Astrocyte of the cerebellum (primary cell): ENCODE measurements at places on chromosomes 11 and 22.

DNA sequence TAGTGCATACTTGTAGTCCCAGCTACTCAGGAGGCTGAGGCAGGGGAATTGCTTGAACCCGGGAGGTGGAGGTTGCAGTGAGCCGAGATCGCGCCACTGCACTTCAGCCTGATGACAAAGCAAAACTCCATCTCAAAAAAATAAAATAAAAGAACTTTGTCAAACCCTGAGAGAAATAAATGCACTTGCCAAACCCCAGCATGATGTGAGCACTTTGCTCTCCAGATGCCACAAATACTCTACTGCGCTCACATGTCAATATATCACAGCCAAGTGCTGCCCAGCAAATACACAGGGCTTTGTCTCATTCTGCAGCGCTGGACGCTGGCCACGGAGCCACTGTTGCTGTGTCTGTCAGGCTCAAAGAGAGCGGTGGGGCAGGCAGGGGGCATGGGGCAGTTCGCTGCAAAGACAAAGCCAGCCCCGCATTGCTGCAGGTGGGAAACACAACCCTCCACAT, 45.1 kb downstream of the AHNAK start:
- peak; percentile 54 for DNase-seq

DNA sequence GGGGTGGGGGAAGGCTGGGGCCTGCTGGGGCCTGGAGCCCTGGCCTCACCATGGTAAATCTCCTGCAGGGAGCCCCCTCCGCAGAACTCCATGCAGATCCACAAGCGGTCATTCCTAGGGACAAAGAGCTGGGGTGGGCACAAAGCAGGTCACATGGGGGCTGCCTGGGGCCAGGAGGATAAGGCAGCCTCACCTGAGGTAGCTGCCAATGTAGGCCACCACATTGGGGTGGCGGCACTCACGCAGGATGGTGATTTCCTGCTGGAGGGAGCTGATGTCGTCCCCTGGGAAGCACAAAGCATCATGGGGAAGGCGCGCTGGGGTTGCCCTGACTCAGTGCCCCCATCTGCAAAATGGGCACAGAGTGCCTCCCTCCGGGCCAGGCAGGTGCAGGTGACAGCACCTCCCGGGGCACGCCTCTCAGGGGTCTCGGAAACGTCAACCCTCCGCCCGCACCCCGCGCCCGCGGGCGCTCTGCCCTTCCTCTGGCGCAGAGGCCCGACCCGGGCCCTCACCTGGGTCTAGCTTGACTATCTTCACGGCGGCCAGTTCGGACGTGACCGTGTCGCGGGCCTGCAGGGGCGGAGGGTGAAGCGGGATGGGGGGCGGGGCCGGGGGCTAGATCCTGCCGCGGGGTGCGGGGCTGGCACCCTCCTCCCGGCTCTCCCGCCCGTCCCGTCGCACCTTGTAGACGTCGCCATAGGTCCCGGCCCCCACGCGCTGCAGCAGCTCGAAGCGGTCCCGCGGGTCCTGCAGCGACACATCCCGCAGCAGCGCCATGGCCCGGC, 450 bp downstream of the MAP4K2 start:
- DNase-seq = no peak

DNA sequence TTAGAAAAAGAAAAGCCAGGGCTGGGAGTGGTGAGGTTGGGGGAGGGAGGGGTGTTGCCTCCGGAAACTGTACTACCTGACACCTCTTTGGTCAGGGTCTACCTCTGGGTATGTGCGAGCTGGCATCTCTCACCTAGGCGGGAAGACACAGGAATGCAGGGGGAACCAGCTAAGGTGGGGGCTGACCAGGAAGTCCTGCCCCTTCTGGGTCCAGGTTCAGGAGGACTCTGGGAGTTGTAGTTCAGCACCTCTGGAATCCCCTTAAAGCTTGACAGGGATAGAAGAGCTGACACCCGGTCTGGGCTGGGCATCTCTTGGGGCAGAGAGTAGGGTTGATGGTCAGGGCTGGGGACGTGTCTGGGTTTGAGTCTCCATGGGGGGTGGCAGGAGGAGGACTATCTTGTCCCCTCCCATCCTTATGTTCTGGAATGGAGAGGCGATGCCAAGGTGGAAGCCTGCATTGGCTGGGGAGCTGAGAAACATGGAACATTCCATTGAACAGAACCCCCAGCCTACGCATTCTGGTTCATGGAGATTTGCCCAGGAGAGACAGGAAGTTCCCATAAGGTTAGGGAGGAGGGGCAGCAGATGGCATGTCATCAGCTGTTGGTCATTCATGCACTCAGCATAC, 2.1 kb upstream of the KIAA1671 start:
- DNase-seq = no peak

GRCh38 chr22:21445437-21446127, 21.6 kb upstream of the TMEM191C start:
- no peak for DNase-seq

- no peak for DNase-seq
These were observed 7.5 kb downstream of the SGSM3 start for GRCh38 chr22:40377931-40378330.

DNA sequence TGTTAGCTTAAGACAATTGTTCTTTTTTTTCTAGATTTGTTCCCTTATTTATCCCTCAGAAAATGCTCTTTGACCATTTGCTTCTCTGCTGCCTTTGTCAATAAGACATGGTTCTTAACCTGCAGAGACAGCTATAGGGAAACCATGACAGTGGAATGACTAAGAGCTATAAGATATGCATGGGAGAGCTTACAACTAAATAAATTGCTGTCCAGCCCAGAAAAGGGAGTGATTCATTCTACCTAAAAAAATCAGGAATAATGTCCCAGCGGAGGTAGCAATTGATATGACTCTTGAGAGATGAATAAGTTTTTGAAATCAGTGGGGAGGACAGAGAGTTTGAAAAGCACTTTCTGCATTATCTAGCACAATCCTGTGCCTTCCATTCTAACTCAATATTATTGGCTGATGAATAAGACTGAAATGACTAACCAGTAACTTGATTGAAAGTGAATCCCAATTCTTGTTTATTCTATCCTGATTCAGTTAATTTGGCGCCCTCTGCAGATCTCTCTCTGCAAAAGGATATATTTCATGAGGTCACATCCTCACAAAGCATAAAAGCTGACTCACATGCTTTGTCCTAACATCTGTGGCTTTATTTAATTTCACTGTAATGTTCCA, 680.5 kb upstream of the API5 start:
- no peak for DNase-seq

- DNase-seq = no peak
These were observed 18.5 kb downstream of the ATL3 start for GRCh38 chr11:63652671-63653070.

GRCh38 chr11:79244798-79245197, 196.0 kb downstream of the TENM4 start:
- DNase-seq = no peak

GRCh38 chr11:127651888-127652221, 651.3 kb upstream of the KIRREL3 start:
- no peak for DNase-seq

DNA sequence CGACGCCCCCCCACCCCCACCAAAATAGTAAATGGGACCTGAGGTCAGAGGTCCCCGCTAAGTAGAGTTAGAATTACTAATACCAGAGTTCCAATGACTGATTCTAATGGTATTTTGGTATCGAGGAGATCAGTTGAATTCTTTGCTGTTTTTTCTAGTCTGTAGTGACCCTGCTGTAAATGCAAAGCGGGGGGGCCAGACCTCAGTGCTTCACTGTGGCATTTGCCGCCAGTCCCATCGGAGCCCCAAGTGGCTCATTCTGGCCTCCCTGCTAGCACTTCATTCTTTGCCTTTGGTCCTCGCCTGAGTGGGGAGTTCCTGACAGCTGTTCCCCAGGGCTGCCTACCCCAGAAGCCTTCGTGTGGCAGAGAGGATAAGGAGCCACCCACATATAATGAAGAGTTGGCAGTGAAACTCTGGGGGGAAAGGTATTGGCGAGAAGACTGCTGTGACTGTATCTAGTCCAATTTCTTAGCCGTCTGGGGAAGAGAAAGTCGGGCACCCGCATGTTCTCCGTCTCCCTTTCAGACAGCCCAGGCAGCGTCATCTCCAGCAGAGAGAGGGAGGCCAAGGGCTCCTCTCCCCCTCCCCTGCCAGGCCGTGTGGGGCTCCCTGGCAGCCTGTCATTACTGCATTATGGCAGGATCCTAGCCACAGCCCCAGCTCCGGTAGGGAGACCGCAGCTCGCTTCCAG, 19.4 kb upstream of the CABP7 start:
- DNase-seq = no peak

DNA sequence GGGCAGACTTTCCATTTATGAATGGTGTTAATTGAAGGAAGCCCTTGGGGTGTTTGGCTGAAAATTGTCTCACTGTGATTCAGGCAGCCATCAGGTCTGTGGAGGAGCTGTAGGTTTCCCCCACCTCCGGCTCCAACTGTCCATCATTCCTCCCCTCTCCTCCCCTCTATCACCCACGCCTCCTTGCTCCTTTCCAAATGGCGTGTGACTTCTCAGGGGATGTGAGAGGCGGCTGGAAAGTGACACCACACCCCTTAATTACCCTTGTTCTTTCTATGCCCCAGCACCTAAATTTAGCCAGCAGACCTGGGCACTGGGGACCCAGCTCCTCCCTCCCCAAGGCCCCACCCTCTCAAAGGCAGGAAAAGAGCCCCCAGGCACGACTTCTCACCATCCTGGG, 38.1 kb upstream of the SYT7 start:
- no peak for DNase-seq

DNA sequence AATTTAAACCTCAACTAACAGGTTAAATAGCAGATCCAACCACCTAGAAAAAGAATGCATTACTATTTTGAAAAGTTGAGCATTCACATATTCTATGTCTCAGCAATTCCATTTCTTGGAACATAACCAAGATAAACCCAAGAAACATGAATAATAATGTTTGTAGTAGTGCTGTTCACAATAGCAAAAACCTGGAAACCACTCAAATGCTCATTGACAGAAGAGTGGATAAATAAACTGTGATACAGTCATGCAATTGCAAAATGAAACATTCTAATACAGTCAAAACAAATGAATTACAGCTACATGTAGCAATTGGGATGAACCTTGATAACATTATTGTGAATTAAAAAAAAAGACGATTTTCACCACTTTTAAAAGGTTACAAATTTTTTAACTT, 162.8 kb upstream of the TMEM45B start:
- DNase-seq = peak; percentile 75

DNA sequence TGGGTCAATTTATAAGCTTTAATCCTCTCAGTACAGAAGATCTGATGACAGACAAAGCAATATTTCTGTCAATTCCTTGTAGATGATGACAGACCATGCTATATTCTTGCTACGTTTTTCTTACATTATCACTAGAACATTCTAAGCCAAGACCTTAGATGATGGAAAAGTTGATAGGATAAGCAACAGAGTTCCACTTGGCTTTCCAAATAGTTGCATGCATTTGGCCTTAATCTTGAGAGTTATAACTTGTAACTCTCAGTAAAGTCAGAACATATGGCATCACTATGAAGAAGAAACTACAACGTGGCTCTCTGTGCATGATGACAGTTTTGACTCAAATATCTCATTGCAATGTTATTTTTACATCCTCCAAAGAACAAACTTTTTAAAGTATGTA, 544.3 kb upstream of the LRRC4C start:
- no peak for DNase-seq

DNA sequence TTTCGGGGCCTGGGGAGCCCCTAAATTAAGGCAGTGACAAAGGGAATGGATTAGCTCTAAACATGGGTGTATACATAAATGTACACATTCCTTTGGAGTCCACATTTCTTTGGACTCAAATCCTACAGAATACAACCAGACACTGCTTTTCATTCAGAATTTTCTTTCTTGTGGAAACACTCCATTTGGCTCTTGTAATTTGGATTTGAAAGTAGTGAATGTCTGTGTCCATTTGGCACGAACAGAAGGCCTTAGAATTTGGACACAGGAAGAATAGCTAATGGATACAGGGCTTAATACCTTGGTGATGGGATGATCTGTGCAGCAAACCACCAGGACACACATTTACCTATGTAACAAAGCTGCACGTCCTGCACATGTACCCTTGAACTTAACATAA, 399.5 kb downstream of the NELL1 start:
- DNase-seq = no peak

DNA sequence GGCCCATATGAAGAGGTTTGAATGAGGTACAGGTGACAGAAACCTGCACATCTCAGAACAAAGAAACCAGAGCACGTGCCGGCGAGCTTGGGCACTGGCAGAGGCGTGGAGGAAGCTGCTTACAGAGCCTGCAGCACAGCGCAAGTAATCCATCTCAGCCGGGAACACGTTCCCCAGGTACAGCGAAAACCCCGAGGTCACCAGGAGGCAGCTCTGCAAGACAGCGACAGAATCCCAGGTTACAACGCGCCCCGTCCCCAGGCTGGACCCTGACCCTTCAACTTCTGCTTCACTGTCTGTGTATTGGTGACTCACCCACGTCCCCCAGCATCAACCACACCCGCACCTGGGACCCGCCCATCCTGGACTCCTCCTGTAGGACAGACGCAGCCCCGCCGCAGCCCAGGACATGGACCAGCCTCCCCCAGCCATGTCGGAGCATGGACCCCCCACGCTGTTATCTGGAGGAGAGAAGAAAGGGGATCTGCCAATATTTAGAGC, 2.2 kb downstream of the MLC1 start:
- DNase-seq = no peak

DNA sequence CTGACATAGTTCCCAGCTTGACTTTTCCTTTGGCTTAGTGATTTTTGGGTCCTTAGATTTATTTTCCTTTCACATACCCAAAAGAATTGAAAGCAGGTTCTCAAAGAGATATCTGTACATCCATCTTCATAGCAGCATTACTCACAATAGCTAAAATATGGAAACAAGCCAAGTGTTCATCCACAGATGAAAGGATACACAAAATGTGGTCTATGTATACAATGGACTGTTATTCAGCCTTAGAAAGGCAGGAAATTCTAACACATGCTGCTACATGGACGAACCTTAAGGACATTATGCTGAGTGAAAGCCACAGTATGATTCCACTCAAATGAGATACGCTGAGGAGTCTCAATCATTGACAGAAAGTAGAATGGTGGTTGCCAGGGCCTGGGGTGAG, 171.8 kb downstream of the IGLL1 start:
- no peak for DNase-seq

DNA sequence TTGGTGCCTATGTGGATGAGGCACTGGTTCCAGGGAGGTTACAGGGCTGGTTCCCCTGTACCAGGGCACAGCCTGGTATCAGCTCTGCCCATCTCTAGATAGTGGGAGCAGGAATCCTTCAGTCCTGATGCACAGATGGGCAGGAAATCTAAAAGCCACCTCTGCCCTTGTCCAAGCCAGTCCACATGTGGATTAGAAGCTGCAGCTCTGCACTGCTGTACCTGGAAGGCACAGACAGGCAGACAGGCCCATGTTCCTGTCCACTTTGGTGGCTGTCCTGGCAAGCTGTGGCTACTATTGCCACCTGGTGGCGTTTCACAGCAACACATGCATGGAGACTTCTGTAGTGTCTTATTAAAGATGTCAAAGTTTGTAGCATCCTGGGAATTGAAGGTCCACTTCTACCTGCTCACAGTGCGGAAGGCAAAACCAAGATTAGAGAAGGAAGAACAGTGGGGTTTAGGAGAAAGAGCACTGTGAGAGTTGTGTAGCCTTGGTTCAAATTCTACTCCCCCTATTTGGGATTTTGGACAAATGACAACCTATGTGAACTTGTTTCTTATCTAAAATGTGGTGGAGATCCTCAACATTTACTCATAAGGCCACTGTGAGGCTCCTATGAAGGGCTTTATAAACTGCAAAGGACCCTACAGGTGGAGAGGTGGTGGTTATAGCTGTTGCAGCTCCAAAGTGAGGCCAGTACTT, 30.1 kb downstream of the NAV2 start:
- DNase-seq = peak; percentile 65
